ENCODE measurements at places on chromosomes 2 and 18. TPM values are rescaled to one million over a fixed set of nuclear protein-coding genes. Genes with fewer than 3 reads are reported as not detected.

GRCh38 chr2:174076040-174076439 lies 110.9 kb upstream of the SP3 start:
- peak; percentile 39 for DNase-seq

DNA sequence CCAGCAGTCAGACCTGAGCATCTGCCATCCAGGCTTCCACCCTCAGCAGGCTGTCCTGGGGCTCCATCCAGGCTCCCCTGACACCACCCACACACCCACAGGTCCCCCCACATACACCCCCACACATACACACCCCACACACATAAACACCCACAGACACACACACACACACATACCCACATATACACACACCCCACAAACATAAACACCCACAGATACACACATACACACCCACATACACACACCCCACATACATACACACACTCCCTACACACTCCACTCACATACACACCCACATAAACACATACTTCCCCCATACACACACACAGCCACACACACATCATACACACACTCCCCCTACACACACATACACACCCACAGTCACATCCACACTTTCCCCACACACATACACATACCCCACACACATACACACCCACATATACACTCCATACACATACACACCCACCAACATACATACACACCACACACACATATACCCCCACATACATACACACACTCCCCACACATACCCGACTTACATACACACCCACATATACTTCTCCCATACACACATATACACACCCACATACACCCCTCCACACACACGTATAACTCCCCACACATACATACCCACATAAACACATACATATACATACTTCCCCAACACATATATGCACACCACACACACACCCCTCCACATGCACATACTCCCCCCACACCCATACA lies 183.3 kb upstream of the ETAA1 start:
- no peak for DNase-seq

- DNase-seq, result peak; percentile 49
Measured at GRCh38 chr2:233061591-233062450, 1.7 kb downstream of the INPP5D start.

DNA sequence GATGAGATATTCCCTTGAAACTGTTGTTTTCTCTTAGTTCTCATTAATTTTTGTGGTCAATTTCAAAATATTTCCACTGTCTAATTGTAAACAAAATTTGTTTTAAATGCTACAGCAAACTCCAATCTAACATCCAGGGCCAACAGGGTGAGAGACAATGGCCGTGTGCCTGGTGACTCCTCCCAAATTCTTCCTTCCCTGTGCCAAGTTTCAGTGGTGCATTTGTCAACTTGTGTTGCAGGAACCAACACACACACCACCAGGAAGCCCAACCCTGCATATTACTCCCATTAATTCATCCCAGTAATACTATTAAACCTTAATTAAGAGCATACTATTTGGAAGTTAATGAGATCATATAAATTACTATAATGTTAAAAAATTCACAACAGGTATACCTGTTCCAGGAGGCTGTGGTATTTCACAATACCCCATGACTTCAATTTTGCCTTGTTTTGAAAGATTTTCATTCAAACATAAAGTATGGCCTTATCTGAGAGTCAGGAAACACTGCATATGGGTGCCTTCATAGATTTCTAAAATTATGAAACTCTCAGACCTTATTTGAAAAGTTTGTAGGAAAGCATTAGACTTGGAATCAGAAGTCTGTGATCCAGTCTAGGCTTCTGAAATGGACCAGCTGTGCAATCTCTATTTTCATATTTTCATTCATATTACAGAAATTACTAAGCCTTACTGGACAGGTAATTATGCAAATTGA lies 1.1 kb downstream of the SERPINB2 start:
- DNase-seq, result no peak

- DNase-seq, result no peak
Measured at GRCh38 chr2:176163672-176164056, 6.6 kb downstream of the HOXD3 start.

The CCDC178 gene
- total RNA-seq, result 0.64 TPM
